ENCODE measurements at places on chromosomes 3 and 15.

GRCh38 chr15:94229591-94230369 is 1.6 kb upstream of the MCTP2 start:
- DNase-seq, result no peak

DNA sequence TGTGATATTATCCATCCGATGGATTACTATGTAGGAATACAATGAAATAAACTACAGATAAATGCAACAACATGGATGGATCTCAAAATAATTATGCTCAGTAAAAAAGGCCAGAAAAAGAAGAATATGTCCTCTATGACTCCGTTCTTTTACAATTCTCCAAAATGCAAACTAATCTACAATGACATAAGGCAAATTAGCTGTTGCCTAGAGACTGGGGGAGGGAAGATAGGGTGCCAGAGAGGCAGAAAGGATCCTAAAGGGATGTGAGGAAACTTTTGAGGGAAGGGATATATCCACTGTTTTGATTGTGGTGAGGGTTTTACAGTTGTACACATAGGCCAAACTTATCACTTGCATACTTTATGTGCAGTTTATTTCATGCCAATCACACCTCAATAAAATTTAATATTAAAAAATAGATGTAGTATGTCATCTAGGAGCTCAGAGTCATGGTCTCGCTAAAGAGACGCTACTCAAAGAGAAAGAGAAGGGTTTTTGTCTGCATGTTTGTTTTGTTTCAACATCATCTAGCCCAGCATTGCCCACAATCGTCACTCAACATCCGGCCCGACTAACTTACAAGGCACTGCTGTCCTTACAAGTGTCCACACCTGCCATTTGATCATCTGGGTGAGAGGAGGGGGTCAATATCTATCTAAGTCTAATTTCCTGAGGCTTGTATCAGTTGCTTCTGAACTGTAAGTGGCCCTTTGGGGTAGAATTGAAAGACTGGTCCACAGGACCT is 29.5 kb downstream of the HES1 start:
- no peak for DNase-seq

DNA sequence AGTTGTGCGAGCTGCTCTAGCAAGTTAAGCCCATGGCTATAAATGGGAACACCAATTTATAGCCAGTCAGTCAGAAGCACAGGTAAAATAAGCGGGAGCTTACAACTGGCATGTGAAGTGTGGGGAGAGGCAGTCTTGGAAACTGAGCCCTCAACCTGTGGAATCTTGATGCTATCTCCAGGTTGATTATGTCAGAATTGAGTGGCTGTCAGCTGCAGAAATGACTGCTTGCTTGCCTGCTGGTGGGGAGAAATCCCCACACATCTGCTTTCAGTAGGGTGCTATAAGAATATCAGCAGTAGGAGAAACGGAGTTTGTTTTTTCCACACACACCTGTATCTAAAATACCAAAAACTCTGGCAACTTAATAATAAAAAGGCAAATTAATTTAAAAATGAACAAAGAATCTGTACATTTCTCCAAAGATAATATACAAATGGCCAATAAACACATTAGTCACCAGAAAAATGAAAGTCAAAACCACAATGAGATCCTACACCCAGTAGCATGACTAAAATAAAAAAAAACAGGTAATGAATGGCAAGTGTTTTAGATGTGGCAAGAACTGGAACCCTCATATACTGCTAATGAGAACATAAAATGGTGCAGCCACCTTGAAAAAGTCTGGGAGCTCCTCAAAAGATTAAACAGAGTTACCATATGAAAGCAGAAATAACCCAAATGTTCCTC is 26.0 kb upstream of the MAP4 start:
- DNase-seq, result no peak

DNA sequence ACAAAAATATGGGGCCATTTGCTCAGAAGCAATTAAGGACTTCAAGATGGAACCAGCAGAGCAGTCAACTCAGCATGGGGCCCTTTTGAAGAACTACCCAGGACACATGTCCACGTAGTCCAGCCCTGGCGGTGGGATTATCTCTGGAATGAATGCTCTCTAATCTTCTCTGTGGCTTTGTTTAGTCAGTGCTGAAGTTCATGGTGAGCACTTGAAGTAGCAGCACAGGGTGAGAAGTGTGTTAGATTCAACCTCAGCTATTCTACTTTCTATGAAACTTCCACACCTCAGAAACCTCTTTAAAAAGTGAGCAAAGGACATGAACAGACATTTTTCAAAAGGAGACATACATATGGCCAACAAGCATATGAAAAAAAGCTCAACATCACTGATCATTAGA is 74.4 kb downstream of the THRB start:
- DNase-seq, result no peak

DNA sequence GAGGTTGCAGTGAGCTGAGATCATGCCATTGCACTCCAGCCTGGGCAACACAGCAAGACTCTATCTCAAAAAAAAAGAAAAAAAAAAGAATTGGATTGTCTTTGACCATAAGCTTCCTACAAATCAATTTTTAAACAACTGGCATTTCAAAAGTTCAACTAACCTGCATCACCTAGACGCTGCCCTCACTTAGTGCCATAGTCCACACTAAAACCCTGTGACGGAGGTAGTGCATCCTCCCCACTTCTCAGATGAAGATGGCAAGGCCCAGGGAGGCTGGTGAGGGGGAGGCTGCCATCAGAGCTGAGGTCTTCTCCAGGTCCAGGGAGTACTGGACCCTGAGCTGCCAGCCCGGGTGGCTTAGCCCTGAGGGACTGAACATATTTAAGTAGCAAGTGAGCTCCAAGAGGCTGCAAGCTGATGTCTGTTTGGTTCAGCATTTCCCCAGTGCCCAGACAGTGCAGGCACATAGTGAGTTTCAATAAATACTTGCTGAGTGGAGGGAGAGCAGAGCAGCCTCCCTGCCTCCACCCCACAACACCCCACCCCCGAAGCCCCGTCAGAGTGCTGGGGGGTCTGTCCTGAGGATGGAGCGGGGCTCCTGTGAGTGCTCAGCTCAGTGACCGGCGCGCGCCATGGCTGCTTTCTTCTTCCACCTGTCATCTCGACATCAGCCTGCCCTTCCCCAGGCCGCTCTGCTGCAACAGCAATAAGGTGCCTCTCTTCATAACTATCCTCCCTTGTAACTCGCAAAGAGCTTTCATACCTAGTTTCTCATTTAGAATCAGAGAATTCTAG is 52.8 kb downstream of the MGLL start:
- DNase-seq, result no peak

DNA sequence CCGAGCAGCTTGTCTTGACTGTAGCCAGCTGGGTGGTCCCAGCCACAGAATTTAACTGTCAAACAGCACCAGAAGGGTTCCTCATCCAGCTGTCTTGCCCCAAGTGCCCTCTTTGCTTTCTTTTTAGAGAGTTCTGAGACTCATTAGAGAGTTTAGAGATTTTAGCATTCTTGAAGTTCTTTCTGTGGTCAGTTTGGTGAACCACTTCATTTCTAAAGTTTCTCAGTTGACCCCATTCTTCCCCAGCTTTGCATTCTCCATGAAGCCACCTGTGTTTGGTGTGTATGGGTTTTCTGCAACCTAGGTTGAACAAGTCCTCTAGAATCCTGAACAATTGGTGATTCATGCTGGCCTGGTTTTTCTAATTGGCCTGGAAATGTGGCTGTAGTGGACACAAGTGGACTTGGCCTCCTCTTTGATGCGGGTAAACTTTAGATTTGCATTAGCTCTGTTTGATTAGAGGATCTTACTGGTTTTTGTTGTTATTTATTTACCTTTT is 33.7 kb downstream of the FLNB start:
- DNase-seq, result no peak

DNA sequence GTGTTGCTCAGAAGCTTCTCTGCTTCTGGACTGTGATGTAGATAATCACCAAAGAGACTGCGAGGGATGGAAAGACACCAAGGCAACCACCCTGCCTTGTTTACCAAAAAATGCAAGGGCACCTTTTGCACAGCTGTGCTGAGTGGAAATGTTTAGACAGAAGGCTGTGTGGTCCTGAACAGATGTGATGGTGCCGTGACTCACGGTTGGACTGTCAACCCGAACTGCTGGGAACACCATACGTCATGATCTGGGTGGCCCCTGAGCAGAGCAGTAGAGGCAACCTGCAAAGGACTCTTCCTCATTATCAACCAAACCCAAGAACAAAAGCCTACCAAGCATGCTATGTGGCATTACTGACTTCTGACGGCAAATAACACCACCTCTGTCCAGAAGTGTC is 61.3 kb upstream of the LPP start:
- DNase-seq, result no peak

GRCh38 chr15:33008284-33008995 is 186.1 kb downstream of the FMN1 start:
- DNase-seq, result no peak

DNA sequence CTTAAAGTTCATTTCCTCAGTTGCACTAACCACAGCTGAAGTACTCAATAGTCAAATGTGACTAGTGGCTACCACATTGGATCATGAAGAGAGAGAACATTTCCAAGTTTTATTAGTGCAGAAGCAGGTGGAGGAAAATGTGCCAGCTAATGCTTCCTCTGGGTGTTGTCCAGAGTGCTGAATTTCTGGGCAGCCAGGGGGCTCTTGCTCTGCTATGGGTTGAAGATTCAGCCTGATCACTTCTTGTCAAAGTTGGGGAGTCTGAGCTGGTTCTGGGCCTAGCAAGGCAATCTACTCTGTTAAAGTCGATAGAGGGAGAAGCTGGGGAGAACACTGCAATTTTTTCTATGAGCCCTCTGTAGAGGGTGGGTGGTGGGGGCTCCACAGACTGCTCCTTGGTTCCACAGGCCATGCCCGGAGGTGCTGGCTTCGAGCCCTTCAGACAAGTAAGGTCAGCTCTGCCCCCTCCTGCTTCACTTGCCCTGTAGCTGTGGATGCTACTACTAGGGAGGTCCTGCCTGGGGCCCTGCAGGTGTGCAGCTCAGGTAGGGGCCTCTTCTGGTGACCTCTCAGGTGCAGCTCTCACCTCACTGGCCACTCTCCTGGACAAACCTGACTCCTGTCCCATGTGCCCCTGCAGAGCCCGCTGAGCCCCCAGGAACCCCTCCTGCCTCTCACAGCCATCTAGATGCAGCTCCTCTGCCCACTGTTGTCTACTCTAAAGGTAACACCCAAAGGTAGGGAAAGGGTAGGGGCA is 8.2 kb downstream of the ALG3 start:
- DNase-seq, result no peak

- DNase-seq, result no peak
These were observed 74.8 kb upstream of the RPL32 start for GRCh38 chr3:12916159-12916558.

- no peak for DNase-seq
These were observed 417.4 kb upstream of the MDFIC2 start for GRCh38 chr3:70729845-70730244.

DNA sequence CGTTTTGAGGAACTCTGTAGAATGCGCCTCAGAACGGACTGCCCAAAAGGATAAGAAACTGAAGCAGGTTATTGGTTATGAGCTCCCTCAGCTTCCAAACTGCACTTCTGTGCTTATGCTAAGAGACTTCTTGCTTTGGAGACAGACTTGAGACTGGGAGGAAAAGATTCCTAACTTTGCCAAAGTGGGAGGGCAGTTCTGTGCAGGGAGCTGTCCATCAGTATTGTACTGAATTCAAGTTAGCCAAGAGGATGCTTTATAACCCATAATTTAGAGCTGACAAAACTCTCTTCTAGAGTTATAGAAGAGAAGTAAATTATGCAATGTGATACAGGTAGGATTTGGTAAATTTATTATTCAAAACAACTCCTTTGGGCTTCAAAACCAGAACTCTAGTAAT is 519.8 kb upstream of the GBE1 start:
- DNase-seq, result no peak

DNA sequence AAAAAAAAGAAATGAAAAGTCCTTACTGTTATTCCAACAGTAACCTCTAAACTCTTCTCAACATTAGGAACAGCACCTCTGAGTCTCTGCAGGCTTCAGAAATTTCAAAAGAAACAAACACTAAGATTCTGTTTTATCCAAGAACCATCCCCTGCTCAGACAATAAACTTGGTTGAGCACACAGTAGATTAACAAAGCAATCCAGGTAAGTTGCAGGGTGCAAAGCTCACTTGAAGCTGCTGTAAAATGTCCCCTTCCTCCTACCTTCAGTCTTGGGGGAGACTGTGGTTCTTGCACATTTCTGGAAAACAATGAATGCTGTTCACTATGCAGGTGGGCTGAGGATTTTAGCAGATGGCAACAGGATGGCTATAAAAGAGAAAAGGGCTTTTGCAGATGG is 484.1 kb downstream of the IGSF11 start:
- DNase-seq, result no peak

- no peak for DNase-seq
These were observed 34.2 kb upstream of the NR2F2 start for GRCh38 chr15:96296264-96296663.

DNA sequence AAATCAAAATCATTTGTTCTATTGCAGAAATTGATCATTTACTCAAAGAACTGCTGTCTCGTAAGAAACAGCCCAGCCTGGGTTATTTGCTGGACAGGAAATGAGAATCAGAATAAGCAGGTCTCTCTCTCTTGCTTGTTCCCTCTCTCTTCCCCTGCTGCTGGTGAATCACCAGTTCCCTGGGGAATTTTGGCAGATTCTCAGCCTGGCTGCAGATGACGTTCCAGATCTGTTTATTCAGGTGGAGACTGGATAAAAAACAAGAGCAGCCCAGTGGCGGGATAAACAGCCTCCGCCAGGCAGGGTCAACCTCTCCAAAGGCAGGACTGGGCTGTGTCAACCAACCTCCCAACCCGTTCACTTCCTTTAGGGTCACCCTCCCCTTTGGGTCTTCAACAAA is 72.1 kb downstream of the LRIG1 start:
- no peak for DNase-seq

Measured in H1 (cell line).